ENCODE measurements at places on chromosomes 2 and 18.

GRCh38 chr2:191115804-191116203, 35.0 kb downstream of the STAT4 start:
- no peak for DNase-seq

- no peak for DNase-seq
These were observed 315.8 kb downstream of the GULP1 start for GRCh38 chr2:188607501-188607900.

GRCh38 chr2:180257247-180257646, 250.2 kb upstream of the CWC22 start:
- no peak for DNase-seq

GRCh38 chr2:8408560-8409460, 273.0 kb upstream of the ID2 start:
- peak; percentile 81 for DNase-seq

- no peak for DNase-seq
These were observed 86.4 kb upstream of the MYCN start for GRCh38 chr2:15853903-15854302.

GRCh38 chr2:181456660-181457120, 496 bp upstream of the ITGA4 start:
- peak; percentile 49 for DNase-seq

DNA sequence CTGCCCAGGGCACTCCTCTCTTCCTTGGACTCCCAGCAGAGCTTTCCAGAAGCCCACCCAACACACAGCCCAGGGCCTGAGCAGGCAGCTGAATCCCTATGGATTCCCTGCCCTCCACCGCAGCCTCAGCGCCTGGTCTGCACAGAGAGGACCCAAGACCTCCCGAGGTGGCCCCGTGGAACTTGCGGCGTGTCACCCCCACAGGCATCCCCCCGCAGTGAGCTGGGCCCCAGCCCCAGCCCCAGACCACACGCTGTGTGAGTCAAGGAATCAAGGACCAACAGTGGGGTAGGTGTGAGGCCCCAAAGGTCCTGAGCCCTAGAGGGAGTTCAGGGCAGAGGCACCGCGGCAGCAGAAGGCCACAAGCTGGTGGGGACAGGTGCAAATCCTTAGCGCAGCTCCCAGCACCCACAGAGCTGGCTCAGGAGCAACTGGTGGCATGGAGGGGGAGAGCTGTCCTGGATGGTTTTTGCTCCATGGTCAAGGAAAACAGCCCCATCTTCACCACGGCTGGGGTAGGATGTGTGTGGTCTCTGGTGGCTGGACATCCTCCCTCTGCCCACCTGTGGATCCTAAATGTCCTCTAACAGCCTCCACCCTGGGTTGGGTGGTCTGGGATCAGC, 8.5 kb downstream of the HS6ST1 start:
- DNase-seq: no peak

GRCh38 chr2:30288561-30288960, 57.2 kb downstream of the LBH start:
- no peak for DNase-seq

DNA sequence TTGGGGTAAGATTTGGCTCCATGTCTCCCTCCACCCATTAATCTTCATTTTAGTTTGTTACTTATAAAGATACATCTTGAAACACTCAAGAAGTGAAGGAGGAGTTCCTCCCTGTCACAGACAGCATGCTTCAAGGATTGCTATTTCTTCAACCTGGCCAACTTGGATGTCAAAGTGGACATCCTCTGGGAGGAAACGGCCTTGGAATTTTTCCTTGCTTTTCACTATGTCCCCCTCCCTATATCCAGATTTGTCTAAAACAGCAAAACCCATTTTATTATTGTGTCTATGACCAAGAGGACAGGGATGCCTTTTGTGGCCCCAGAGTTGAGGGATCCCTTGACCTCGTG, 242.9 kb downstream of the LPIN1 start:
- no peak for DNase-seq

GRCh38 chr2:45748239-45748638, 96.8 kb downstream of the PRKCE start:
- no peak for DNase-seq

GRCh38 chr2:166104773-166105172, 23.0 kb downstream of the SCN1A start:
- DNase-seq: no peak

DNA sequence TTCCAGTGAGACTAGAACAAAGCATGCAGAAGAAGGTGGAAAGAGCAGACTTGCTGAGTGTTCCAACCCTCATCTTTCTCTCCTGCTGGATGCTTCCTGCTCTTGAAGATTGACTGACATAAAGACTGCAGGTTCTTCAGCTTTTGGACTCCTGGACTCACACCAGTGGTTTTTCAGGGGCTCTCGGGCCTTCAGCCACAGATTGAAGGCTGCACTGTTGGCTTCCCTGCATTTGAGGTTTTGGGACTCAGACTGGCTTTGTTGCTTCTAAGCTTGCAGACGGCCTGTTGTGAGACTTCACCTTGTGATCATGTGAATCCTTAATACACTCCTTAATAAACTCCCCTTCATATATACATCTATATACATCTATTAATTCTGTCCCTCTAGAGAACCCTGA, 20.4 kb downstream of the VRK2 start:
- no peak for DNase-seq

DNA sequence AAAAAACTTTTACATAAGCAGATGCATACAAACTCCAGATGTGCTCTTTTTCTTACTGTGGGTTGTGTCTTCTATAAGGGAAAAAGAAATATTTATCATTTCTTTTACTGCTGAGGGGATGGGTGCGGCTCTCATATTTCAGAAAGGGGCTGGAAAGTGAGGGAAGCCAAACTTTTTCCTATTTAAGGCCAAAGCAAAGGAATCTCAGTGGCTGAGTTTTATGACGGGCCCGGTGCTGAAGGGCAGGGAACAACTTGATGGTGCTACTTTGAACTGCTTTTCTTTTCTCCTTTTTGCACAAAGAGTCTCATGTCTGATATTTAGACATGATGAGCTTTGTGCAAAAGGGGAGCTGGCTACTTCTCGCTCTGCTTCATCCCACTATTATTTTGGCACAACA, at the start of gene COL3A1:
Gene COL3A1 (plus strand): TSS at position 210 of the 400 bp plus-strand sequence. CDS start 117 bp downstream, at position 327.
- DNase-seq: no peak

DNA sequence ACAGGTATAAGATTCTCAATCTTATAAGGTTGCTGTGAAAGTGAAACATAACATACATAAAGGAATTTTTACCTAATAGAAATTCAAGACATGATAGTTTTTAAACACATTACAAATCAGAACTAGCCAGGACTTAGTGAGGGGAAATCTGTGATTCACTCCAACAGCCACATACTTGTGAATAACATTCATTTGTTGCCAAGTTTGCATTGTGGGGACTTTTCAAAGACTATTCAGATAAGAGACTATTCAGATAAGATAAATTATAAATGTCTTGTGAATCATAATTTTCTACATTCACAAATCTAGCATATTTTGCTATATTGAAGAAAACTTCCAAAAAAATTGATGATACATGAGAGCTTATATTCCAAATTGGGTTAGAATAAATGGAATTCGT, 345.3 kb upstream of the CDH20 start:
- DNase-seq: no peak

- no peak for DNase-seq
These were observed 40.8 kb upstream of the PTMA start for GRCh38 chr2:231667496-231667895.

GRCh38 chr2:72415781-72416475, 268.3 kb upstream of the CYP26B1 start:
- DNase-seq: no peak

DNA sequence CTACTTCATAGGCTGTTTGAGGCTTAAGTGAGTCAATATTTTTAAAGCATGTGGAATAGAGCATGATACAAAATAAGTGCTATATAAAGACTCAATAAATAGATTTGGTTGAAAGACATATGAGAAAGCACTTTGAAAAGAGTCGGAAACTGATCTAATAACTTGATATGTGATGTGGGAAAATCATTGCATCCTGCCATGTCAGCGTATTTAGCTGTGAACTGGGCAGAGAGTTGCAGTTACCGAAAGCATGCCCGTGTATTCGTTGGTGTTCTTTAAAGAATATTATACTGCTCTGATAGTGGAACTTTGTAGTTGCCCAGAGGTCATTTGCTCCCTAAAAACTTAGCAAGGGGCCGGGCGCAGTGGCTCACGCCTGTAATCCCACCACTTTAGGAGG, 37.8 kb upstream of the ZNF516 start:
- no peak for DNase-seq
